ENCODE measurements at places on chromosomes 5 and 9.

DNA sequence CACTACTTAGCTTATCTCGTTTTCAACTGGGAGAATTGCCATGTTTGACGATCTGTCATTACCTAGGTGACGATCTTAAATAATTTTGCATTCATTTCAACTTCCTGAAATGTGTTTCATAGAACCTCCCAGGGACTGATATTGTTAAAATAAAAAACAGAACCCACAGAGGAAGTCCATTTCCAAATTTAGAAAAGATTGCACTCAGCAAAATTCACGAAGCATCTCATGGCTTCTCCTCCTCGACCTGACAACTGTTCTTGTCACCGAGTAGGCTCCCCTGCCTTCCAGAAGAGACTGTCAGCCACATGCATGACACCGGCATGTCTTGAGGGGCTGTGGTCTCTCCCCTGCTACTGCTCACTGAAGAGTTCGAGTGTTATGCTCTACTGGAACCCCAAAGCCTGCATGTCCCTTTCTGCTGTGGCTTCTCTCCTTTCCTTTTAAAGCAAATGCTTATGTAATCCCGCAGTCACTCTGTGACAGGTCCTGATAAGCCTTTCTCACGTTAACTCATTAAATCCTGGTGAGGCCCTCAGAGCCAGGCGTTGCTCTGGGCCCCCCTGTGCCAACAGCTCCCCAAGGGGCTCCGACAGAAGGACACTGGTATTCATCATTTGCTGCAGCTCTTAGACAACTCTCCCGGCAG lies 26.8 kb upstream of the ANKRD33B start:
- DNase-seq, result no peak

- DNase-seq, result no peak
Observed at GRCh38 chr5:109654455-109654854, 35.3 kb upstream of the MAN2A1 start.

GRCh38 chr9:37617832-37618231 lies 25.4 kb upstream of the TOMM5 start:
- peak; percentile 17 for DNase-seq

- no peak for DNase-seq
Observed at GRCh38 chr9:5892456-5893133, 1.9 kb downstream of the MLANA start.

GRCh38 chr5:101435768-101436167 lies 532.7 kb upstream of the ST8SIA4 start:
- no peak for DNase-seq

All from GM23338 (cell line).